GM12891 (cell line): ENCODE measurements at places on chromosomes 12 and 14.
A peak's percentile ranks its signal among the peaks of the same experiment; 100 is the strongest.

GRCh38 chr14:105126126-105126980 is 42.2 kb downstream of the JAG2 start:
- no peak for DNase-seq

DNA sequence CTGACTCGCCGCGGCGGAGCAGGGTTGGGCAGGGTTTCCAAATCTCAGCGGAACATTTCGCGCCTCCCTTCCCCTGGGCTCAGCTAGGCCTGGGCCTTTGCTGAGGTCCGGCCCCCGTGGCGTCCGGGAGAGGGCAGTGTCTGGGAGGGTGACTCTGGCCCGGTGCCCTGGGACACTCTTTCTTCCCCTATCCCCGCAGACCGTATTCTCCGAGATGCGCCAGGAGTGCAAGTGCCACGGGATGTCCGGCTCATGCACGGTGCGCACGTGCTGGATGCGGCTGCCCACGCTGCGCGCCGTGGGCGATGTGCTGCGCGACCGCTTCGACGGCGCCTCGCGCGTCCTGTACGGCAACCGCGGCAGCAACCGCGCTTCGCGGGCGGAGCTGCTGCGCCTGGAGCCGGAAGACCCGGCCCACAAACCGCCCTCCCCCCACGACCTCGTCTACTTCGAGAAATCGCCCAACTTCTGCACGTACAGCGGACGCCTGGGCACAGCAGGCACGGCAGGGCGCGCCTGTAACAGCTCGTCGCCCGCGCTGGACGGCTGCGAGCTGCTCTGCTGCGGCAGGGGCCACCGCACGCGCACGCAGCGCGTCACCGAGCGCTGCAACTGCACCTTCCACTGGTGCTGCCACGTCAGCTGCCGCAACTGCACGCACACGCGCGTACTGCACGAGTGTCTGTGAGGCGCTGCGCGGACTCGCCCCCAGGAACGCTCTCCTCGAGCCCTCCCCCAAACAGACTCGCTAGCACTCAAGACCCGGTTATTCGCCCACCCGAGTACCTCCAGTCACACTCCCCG is 3.0 kb downstream of the WNT1 start:
- DNase-seq = no peak

DNA sequence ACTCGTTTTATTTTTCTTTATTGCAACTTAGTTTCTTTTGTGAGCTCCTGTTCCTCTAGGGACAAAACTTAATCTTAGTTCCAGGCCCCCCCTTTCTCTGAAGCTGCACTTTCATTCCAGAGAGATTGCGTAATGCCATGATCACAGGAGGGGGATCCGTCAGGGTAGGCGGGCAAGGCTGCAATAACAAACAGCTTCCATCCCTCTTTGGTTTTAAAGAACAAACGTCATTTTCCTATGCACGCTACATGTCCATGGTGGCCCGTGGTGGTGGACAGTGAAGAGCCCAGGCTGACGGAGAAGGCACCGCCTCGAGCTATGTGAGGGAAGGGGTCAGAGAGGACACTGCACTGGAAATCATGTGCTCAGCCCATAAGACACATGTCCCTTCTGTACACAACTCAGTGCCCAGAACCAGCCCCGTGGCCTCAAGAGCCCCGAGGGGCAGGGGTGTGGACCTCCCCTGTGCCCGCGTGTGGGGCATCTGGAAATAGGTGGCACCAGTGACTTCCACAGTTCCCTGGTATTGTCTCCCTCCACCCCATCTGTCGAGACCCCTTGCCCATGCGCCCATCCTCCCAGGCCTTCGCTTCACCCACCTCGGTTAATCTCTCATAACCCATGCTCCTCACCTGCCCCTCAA is 161.4 kb downstream of the ADGRD1 start:
- no peak for DNase-seq

GRCh38 chr14:68365228-68365627 is 427.6 kb downstream of the ZFP36L1 start:
- no peak for DNase-seq

DNA sequence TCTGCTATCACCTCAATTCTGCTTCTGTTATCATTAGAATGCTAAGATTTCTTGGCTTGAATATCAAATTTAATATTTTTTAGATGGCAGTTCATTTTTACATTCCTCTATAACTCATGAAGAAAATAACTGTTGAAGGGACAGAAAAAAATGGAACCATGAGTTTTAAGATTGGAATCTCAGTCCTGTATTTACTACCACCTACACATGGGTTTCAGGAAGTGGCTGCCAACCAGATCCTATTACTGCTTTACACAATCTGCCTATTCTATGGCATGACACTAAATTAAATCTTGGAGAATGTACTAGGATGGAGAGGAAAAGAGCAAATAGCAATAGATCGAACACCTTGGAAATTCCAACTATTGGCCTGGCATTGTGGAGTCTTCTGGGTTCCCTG is 140.8 kb downstream of the DUSP6 start:
- DNase-seq = no peak

DNA sequence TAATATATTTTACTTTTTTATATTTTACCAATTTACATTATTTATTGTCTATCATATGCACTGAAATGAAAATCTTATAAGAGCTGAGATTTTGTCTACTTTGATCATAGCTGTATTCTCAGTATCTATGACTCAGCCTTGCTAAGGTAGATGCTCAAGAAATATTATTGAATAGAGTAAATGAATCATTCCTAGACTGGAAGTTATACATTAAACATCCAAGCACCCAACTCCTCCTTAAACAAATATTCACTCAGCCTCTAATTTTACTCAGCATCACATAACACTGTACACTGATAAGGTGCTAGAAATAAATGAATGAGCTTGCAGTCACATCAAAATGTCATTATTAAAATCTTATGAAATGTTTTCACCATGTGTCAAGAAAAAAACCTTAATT is 1424.9 kb downstream of the LRFN5 start:
- DNase-seq = no peak

GRCh38 chr14:28088125-28088524 is 678.5 kb upstream of the FOXG1 start:
- DNase-seq = no peak

DNA sequence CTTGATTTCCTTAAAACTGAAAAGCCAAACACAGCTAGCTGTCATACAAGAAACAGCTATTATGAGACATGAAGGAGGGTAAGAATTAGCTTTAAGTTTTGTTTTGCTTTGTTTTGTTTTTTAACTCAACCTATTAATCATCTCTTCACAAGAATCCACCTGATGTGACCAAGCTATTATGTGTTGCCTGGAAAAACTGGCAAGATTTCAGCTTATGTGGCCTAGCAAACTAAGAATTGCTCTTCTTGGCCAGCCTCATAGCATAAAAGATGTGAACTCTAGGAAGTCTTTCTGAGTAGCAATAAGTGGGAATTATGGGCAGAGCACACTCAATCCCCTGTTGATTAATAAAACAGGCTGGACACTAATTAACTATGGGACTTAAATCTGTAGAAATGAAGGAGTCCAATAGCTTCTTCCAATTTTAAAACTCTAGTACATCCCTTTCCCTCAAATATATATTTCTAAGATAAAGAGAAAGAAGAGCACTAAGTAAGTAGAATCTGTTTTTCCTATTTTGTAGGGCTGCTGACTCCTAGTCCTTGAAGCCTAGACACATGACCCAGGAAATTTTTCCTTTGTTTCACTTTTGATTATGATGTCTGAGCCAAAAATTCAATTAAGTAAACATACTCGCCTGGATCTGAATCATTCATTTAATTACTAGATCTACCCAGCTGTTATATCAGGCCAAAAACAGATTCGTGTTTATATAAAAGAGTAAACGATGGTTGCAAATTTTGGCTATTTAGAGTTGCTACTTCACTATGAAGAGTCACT is 75.7 kb downstream of the GTF2A1 start:
- no peak for DNase-seq

GRCh38 chr12:8914716-8915526 is 612 bp downstream of the PHC1 start:
- DNase-seq = peak; percentile 67

DNA sequence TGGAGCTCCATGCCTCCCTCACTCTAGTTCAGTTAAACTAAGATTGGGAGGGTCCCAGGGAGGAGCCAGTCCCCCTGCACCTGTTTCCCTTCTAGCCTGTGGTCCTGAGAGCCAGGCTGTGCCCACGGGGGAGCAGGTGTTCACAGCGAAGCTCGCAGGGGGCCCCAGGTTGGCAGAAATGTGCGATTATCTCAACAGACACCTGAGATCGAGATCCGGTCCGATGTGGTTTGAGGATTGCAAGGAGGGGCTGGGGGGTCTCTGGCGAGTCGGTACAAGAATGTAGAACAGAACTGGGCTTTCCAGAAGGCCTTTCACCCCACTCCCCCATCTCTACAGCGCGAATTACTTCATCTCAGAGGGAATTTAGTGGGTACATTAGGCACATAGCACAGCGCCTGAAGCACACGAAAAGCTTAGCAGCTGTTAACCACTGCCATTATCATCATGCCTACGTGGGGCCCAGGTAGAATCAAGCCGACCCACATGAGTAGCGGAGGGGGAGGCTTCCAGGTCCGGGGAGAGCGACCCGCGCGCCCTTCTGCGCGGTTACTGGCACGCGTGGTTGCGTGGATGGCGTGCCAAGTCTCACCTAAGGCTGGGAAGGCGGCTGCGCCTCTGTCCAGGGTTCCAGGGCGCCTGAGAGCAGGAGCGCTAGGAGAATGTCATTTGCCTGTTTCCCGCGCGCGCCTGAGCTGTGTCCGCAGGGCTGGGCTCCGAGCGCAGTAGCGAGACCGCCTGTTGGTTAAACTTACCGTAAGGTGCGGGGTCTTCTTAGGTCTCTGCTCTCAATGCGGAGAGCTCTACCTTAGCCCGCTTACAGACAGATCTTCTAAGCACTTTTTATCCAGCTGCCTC is 1539.5 kb upstream of the TMEM132C start:
- DNase-seq = no peak

DNA sequence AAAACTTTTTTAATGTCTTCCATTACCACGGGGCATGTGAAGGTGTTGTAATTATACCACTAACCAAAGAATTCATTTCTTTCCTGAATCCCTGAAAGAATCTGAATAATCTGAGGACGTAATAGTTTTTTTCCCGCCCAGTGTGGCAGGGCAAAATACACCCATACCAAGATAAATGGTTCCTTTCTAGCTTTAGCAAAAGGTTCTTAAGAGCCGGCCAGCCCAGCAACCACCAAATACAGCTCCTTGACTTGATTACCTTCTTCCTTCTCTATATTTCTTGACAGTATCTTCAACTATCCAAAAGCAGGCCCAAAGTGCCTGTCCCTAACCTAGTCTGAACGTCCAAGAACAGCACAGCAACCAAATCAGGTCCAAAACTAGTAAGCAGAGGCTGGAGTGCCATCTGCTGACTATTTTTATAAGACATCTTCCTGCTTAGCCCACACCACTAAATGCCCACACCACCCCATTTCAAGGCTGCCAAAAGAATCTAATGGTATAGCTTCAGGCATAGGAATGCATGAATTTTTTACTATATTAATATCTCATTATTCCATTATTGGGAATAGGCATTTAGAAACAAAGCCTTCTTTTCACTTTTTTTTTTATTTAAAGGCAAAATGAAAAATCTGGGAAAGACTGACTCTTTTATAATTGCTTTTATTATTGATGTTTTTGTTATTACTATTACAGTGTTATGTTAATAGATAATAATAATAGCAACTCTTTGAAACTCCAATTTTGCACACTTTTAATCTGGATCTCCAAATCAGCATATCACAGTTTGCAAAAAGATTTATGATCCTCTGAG is 524.4 kb downstream of the MED13L start:
- DNase-seq = no peak

- DNase-seq = no peak
Measured at GRCh38 chr14:45793081-45793480, 540.1 kb upstream of the MIS18BP1 start.

- no peak for DNase-seq
Measured at GRCh38 chr12:57262126-57262822, 11.3 kb upstream of the STAC3 start.

- DNase-seq = no peak
Measured at GRCh38 chr14:31170411-31170810, 37.2 kb downstream of the HECTD1 start.

- DNase-seq = no peak
Measured at GRCh38 chr14:59155886-59156285, 32.6 kb upstream of the DAAM1 start.

- DNase-seq = no peak
Measured at GRCh38 chr12:114799574-114800487, 115.9 kb upstream of the TBX3 start.

DNA sequence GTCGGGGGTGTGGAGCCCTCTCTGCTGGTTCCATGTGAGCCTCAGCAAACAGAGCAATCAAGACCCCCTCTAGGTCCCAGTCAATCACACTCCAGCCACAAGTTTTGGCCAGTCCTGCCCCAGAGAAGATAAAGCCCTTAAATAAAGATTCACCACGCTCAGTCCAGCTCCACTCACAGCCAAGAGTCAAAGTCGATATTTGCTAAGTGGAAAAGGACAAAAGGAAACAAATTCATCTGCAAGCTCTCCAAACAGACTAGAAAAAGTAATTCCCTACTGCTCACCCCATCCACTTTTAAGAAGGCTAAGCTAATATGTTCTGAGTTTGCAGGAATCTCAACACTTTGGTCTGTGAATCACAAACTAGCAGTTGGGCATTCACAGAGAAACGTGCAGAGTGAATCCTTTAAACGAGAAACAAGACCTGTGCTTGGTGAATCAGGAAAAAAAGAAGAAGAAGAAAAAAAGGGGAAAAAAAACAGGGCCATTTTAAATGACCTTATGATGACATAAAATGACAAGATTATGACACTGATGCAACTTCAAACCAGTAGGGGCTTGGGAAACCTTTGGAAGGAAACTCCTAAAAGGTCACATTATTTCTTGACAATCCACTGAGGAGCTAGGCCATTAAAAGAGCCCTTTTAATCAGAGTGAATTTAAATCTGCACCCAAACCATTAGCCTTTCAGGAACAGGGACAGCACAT is 41.8 kb upstream of the FOXN3 start:
- no peak for DNase-seq

- no peak for DNase-seq
Measured at GRCh38 chr12:40314927-40315326, 90.1 kb downstream of the LRRK2 start.

DNA sequence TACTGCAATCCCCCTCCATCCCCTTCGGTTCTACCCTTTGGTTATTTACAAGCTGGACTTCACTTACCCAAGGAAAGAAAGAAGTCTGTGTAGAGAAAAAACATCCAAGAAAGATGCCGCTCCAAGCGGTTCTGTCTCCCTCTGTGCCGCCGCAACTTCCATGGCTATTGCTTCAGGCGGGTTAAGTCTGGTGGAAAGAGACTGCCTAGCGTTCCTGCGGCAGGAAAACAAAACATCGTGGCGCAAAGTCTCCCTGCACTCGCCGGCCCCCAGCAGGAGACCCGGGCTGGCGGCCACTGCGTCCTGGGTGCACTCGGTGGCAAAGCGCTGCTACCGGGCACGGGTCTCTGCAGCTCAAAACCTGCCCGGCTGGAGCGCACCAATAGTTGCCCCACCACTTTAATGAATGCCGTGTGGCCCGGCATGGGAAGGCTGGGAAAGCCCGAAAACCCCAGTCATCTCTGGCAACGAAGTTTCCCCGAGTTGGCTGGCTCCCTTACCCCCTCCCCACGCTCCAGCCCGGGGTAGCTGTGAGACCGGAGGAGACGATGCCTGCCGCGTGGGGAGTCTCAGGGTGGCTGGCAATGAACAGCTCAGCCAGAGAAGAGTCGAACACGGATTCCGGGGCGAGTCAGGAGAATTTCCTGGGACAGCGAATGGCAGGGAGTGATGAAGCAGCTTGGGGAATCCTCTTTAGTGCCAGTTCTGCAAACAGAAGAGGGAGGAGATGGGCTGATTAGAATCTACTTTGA is 3.5 kb upstream of the KCNK10 start:
- no peak for DNase-seq
